Activated gamma-delta T cell treated with anti-CD3 and anti-CD28 coated beads, Interleukin-2, amount 50 U/mL, for 16 hours (primary cell): ENCODE measurements at places on chromosomes 4 and X.
A peak's percentile ranks its signal among the peaks of the same experiment; 100 is the strongest.

DNA sequence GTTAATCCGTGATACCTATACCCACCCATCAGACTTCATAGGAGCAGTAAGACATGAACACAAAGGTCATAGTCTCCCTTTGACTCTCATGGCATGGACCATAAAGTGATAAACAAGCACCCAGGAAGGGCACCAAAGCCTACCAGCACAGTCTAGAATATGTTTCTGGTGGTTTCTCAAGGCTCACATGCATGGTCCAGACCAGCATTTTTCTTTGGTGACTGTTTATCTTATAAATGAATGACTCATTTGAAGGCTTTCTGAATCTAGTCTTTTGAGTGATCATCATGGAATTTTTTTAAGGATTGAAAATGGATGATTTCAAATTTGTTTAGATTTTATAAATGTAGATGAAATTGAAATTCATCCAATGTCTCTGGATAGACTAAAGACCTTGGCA, 32.0 kb upstream of the AMELX start:
- DNase-seq = no peak

GRCh38 chr4:62706423-62706822, 1506.3 kb downstream of the ADGRL3 start:
- DNase-seq = no peak

DNA sequence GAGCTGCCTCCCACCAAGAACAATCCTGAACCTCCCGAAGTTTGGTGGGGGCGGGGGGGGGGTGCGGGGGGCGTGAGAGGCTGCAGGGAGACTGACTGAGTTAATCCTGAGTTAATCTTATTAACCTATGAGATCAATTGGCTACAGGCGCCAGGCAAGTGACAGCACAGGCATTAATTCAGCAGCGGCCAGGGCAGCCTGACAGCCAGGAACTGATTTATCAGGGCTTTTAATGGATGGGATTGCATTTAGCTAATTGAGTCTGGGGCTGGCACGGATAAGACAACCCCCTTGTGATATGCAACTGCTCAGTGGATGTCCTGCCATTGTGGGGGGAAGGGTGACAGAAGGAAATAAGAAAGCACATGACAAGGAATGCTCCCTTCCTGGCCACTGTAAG, 16.3 kb downstream of the RTL5 start:
- no peak for DNase-seq

DNA sequence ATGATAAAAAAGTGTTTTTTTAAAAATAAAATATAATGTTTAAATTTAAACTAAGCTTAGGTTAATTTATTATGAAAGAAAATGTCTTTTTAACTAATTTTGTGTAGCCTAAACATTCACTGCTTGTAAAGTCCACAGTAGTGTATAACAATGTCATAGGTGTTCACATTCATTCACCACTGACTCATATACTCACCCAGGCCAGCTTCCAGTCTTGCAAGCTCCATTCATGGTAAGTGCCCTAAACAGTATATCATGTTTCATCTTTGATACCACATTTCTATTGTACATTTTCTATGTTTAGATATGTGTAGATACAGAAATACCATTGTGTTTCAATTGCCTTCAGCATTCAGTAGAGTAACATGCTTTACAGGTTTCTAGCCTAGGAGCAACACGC, 530.3 kb downstream of the EPHA5 start:
- no peak for DNase-seq

GRCh38 chr4:81913427-81913879, 441.7 kb upstream of the RASGEF1B start:
- peak; percentile 18 for DNase-seq

GRCh38 chr4:161829591-161829990, 334.2 kb downstream of the FSTL5 start:
- DNase-seq = no peak

DNA sequence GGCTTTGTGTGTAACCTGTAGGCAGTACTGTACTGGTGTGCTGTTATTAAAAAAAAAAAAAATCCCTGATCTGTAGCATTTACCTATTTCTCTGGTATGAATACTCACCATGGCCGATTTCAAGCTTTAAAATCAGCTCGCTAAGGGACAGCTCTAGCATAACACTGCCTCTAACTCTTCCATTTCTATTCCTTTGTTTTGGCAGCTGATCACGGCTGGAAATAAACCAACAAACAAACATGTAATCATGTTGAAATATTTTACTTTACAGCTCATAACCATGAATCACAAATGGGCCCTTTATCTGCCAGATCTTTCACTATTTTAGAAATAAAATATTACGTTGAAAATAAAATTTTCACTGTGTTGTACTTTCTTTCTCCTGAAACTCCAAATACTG, 60.5 kb upstream of the IL15 start:
- no peak for DNase-seq

- DNase-seq = no peak
Measured at GRCh38 chr4:44319129-44319528, 129.5 kb downstream of the KCTD8 start.

GRCh38 chr4:38162240-38162784, 202.1 kb downstream of the PTTG2 start:
- DNase-seq = no peak

GRCh38 chr4:163966612-163967011, 472.1 kb downstream of the TMA16 start:
- no peak for DNase-seq

GRCh38 chr4:19309378-19309777, 942.3 kb upstream of the SLIT2 start:
- DNase-seq = no peak

DNA sequence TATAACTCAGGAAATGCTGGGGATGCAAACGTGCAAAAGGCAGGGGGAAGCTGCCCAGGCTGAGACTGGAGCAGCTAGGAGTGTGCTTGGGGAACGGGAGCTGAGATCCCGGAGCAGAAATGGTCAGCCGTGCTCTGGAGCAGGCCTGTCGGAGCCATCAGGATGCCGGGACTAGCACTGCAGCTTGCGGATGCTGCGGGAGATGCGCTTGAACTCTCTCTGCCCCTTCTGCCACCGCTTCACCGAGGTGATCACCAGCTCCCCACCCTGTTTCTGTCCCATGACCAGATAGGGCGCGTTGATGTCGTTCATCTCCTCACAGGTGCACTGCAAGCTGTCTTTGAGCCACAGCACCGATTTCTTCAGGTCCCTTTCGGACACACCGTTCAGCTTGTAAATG, 7.6 kb downstream of the SFRP2 start:
- DNase-seq = no peak

DNA sequence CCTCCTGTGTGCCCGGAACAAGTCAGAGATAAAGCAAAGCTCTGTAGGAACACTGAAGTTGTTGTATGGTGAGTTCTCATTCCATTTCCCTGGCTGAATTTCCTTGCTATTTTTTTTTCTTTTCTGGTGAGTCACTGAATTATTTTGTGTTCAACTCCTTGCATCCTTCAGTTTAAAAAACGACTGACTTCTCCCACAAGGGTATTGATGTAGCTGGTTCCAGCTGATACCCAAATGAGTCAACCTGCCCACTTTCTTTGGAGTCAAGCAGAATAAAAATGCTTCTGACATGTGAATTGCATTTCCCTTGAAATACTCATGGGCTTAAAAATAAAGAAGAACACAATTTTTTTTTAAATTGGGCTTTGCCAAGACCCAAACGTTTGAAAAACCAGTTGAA, 85.5 kb downstream of the SHOX start:
- DNase-seq = no peak

GRCh38 chr4:108114503-108114902, 54.2 kb downstream of the LEF1 start:
- DNase-seq = no peak

DNA sequence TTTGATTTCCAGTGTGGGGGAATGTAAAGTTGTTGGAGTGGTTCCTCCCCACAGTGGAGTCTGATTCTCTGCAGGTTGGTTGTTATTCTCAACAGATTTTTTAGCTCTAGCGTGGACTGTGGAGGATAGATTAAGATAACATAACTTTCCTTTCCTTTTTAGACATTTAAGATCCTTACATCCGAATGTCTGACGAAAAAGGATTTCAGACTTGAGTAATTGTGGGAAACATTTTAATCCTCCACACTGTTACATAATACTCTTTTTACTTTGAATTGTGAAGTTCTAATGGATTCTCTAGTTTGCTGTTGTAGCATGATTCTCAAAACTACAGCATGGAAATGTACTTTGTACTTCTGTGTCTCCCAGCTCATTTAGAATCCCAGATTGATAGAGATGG, 107.8 kb downstream of the ARHGAP10 start:
- no peak for DNase-seq

DNA sequence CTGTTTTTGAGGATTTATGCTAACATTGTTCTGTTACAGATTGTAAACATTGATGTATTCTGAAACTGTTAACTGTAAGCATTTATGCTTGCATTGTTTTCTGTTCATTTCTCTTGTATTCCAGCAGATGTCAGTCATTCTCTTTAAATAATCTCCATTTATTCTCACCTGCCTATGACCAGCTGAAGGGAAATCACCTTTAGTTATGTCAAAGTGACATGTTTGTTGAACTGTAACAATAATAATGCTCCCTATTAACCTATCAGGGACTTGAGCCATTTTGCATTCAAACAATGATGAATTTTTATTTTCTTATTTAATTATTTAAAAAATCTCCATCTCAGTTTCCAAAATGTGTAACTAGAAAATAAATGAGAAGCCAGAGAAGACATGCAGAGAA, 58.0 kb downstream of the SPCS3 start:
- no peak for DNase-seq

- DNase-seq = no peak
Measured at GRCh38 chr4:156515295-156515694, 456.3 kb downstream of the PDGFC start.

- no peak for DNase-seq
Measured at GRCh38 chr4:125739760-125740159, 425.0 kb downstream of the FAT4 start.

DNA sequence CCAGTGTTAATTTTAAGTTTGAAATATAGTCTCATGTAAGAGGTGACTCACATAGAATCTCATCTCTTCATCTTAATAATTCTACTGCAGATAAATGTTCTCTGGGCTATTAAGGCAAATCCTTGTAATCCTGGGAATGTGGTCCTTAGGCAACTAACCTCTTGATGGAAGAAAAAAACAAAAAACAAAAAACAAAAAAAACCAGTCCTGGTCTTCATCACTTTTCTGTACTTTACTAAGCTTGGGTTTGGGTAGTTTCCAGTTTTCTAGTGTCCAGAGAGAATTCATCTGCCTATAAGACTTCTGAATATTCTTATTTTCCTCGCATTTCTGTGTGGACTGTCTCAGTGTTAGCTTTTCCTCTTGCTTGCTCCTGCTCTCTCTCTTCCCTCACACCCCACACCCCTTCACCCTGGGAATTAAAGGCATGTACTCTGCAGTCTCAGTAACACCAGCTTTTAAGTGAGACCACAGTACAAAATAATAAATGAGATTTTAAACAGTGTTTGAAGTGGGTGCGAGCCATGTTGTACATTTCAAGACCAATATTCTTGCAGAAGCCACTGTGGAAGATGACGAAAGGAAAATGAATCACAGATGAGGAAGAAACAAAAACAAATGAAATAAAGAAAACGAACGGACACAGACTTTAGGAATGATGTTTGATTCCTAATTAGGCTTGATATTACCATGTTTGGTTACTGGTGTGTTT, 51.7 kb downstream of the HAND2 start:
- DNase-seq = no peak

DNA sequence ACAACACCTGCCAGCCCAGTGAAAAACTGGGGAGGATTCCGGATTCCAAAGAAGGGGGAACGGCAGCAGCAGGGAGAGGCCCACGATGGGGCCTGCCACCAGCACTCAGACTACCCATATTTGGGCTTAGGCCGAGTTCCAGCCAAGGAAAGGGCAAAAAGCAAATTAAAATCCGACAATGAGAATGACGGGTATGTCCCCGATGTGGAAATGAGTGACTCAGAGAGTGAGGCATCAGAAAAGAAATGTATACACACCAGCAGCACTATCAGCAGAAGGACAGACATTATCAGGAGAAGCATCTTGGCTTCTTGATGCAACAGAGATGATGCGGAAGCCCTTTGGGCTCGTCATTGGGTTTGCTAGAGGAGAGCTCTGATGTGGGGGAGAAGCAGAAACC, 62.4 kb downstream of the JADE1 start:
- no peak for DNase-seq

DNA sequence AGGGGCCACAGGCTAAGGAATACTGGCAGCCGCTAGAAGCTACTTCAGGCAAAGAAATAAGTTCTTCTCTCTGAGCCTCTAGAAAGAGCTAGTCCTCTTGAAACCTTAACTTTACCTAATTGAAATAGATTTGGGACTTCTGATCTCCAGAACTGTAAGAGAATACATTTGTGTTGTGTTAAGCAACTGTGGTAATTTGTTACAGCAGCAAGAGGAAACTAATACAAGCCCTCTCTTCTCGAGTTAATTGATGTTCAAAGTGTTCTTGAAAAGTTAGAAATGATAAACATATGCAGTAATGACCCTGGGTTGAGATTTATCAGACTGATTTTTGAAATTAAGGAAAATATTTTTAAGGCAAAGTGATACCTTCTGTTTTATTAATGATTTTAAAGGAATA, 172.8 kb downstream of the ANTXR2 start:
- DNase-seq = no peak

DNA sequence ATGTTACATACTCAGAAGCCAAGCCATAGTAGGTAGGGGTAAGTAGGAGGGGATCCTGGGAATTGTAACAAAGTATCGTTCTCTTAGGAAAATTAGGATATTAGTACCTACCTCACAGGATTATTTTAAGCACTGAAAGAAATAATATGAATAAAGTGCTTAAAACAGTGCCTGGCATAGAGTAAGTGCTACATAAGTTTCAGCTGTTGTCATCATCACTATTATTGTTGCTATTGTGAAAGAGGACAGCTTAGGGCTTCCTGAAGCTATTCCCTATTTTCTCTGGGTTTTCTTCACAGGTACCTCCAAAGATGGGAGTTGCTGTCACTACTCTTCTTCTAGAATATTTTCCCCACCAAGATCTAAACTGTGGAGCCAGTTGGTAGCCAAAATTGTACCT, 443.7 kb upstream of the FGF16 start:
- DNase-seq = no peak

GRCh38 chr4:104490770-104491480, 3.8 kb downstream of the CXXC4 start:
- DNase-seq = no peak

DNA sequence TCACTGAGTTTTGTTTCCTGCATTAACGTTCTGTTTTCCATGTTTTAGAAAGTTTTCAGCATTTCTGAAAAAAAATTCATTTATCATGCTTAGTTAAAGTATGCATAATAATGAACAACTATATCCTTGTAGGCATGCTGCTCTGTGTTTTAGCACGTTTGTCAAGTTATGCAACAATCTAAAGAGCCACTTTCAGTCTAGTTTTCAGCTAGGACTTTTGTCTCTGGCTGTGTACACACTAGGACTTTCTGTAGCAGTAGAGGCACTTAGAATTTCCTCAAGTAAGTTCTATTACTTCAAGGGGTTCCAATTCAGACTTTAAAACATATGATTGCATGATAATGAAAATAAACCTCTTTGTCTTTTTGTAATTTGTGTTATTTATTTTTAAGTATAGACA, 12.4 kb downstream of the DCAF8L1 start:
- no peak for DNase-seq

DNA sequence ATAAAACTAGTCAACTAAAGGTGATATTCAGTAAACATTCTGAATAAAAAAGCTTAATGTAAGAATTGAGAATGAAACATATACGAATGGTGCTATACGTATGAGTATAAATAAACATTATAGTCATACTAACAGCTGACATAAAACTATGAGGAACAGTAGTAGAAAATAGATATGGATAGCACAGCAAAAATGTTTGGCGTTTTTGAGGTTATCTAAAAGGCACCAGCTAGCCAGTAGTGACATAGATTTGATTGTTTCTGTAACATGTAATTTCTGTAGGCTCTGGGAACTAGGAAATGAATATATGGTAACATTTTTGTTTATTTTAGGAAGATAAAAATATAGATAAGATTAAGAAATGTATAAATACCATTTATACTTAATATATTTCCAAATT, 69.3 kb downstream of the SNX25 start:
- no peak for DNase-seq
